ENCODE measurements at places on chromosomes 7 and 10.

- DNase-seq: no peak
Observed at GRCh38 chr10:91875779-91876178, 33.5 kb downstream of the FGFBP3 start.

DNA sequence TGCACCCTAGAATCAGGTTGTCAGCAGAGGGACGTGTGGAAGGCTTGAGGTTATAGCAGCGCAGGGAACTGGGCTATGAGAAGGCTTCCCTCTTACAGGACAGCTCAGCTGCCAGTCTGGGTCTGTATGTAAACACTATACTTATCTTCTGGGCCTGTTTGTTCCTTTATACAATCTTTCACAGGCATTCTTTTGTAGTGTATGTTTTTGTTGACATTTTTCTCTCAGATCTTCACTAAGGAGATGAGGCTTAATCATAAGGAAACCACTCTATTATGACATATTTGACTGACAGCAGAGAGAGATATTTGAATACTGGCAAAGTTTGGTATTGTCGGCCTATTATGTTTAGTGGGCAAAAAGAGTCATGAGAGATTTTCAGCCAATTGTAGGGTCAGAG, 929 bp downstream of the GBF1 start:
- peak; percentile 54 for DNase-seq

DNA sequence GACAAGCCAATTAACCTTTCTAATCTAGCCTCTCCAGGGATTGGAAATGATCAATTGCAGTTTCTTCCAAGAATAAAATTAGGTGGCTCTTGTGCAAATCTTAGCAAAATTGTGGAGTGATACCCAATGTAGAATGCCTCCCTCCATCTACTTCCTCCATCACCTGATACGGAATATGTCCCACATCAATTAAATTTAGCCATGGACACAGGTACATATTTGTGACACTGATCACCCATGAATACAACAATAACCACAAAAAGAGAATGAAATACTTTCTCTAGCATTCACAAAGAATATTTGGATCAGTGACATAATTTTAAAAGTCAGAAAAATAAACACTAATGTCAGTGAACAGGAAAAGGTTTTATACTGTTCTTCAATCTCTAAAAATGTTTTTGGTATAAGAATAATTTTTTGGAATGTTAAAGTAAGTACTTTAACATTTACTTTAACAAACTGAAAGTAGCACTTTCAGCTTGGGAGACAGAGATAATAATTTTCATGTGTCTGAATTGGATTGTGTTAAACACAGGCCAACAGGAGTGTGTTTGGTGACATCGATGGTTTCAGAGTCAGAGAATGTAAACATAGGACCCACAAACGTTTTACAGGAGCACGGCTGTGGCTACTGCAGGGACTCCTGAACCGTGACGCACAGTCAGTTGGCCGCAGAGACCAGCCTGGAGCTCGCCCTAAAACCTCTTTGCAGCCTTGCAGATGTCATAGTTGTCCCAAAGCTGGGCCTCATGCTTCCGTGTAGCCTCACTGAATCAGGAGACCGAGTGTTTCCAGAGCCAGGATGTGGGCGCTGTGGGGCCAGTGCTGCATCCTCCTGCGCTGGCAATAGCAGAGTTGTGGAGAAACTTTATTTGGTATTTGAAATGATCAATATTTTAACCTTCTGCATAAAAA, 7.2 kb downstream of the RBM20 start:
- DNase-seq: no peak

GRCh38 chr7:4613846-4614548, 68.1 kb upstream of the FOXK1 start:
- no peak for DNase-seq

GRCh38 chr7:74271742-74272141, 17.5 kb upstream of the CLIP2 start:
- no peak for DNase-seq

DNA sequence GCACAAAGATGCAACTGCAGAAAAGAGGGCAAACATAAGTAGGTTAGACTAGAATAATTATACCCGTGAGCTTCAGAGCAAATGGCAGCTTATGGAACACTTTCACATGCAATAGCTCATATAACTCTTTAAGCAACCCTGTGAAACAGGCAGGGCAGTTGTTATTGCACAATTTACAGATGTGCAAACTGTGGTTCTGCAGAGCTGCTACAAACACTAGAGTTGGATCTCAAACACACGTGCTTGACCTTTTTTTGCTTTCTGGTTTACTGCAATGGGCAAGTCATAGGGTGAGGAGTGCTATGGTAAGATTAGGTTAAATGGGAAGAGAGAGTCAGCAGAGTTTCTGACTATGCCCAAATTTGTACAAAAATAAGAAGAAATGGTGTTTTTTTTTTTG, 610.8 kb downstream of the GATA3 start:
- no peak for DNase-seq

GRCh38 chr7:139613971-139614411, 90.5 kb downstream of the CLEC2L start:
- no peak for DNase-seq

DNA sequence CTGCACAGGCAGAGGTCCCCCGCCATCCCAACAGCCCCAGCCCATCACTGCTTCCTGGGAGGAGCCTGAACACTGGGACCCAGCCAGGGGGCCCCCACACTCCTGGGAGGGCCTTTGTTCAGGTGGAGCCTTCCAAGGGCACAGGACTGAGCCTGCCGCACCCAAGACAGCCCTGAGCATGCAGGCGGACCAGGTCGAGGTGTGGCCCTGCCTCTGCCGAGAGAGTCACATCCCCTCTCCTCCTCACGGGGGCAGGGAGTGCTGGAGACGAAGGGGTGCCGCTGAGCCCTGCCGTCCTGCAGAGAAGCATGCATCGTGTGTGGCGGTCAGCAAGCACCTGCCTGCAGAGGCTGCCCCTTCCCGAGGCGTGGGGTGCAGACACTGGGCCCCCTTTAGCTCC, 7.3 kb upstream of the MAFK start:
- DNase-seq: no peak

- no peak for DNase-seq
Observed at GRCh38 chr7:98287486-98287959, 6.0 kb downstream of the BRI3 start.

DNA sequence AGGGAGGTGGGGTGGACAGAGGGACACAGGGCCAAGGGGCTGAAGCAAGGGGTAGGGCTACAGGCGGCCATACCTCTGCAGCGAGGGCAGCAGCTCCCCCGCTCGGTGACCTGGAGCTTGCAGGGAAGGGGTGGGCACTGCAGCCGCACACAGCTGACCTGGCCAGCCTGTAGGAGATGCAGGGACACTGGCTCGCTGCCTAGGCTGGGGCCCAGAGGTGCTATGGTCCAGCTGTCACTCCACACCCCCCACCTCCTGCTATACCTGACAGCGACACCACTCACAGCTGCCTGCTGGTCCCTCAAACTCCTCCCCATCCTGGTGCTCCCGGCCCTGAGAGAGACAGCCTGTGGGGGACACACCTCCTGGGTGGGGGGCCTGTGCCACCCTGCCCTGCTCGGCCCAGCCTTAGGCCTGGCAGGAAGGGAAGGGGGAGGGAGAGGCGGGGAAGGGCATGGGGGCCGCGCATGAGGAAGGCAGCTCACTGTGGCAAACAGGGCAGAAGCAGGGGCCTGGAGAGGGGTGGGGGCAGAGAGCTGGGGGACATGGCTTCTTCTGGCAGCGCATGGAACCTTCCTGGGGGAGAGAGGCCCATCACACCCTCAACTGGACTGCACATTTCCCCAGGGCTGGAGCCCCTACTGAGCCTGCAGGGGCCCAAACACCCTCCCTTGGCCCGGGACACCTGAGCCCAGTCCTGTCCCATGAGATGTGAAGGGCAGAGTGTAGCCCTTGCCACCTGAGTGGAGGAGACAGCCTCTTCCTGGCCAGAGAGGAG, 23.9 kb downstream of the ATP6V1F start:
- no peak for DNase-seq

DNA sequence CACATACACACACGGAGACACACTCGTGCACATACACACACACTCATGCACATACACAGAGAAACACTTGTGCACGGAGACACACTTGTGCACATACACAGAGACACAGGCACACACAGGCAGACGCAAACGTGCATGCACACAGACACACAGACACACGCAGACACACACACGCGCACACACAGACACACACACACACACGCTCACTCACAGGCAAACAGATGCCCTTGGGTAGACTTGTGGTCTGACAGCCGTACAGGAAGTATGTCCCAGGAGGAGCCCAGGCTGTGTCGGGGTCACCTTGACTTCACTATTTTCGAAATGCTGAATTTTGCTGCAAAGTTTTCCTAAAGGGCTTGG, 538.0 kb downstream of the DNAJB6 start:
- DNase-seq: no peak

GRCh38 chr10:103111918-103112877, 80.9 kb downstream of the NT5C2 start:
- DNase-seq: no peak

DNA sequence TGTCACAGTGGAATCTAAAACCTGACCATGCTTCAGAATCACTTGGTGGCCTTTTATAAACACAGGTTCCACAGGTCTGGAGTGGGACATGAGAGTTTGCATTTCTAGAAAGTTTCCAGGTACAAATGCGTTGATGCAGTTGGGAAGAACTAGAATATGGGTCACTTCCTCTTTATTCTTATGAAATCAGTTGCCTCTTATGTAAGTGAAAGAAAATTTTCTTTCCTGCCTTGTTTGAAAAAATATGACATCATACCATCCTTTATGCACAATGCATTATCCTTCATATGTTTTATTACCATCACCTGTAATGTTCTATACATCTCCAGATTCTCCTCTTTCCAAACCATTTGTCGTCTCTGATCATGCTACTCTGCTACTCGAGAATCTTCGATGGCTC, 44.0 kb downstream of the PLXNA4 start:
- peak; percentile 46 for DNase-seq

- DNase-seq: no peak
Observed at GRCh38 chr7:36011588-36011965, 141.5 kb upstream of the EEPD1 start.

- peak; percentile 100 for DNase-seq
Observed at GRCh38 chr10:73908853-73909539, 1.9 kb upstream of the PLAU start.

DNA sequence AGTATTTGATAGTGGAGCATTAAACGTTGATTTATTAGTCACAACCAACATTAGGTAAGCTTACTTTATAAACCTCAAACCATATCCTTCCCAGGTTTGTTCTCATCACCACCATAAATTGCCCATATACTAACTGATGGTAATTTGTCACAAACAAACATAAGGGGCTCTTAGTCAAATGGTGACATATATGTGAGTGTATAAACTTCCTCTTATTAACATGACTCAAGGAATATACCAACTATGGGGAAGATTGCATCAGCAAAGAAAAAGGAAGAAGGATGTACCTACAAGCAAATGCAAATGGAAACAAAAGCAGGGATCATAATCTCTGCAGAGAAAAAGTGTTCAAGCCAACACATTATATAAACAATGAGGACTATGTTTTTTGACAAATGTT, 418.2 kb upstream of the AKR1E2 start:
- peak; percentile 94 for DNase-seq

- no peak for DNase-seq
Observed at GRCh38 chr10:32940321-32941301, 17.4 kb downstream of the ITGB1 start.

- DNase-seq: no peak
Observed at GRCh38 chr10:114663626-114664025, 5.6 kb upstream of the ABLIM1 start.

GRCh38 chr10:133339708-133340380, 3.1 kb upstream of the CALY start:
- DNase-seq: no peak

- peak; percentile 7 for DNase-seq
Observed at GRCh38 chr7:117269417-117269816, 53.4 kb downstream of the WNT2 start.

DNA sequence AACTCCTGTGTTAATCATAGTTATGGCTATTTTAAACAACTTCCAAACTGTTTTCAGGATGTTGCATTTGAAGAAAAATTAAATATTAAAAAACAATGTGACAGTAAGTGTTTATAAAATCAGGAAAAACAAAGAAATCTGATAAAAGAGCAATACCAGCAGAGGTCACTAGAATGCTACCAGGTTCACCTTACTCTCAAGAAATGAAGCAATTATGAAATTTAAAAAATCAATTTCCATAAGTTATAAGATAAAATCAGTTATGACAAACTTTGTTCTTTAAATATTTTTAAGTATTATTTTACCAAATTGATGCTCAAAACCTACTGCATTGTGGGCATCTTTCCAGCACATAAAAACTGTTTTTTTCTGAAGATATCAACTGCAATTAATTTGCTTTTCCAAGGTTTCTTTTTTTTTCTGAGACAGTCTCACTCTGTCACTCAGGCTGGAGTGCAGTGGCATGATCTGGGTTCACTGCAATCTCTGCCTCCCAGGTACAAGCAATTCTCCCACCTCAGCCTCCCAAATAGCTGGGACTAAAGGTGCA, 50.7 kb upstream of the RHEB start:
- DNase-seq: peak; percentile 20

GRCh38 chr10:121865554-121865953, 62.3 kb downstream of the ATE1 start:
- no peak for DNase-seq

DNA sequence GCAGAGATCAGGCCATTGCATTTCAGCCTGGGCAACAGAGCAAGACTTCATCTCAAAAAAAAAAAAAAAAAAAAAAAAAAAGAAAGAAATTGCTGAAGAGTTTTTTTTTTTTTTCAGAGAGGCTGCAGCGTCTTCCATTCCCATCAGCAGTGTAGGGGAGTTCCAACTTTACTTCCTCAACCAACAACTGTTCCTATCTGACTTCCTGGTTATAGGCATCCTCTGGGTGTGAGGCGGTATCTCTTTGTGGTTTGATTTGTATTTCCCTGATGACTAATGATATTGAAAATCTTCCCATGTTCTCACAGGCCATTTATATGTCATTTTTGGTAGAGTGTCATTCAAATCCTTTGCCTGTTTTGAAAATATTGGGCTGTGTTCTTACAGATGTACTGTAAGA, 40.2 kb downstream of the PRTFDC1 start:
- peak; percentile 91 for DNase-seq

GRCh38 chr7:47404010-47404409, 177.9 kb downstream of the TNS3 start:
- DNase-seq: peak; percentile 50

GRCh38 chr7:153258686-153259085, 499.1 kb downstream of the ACTR3B start:
- no peak for DNase-seq

DNA sequence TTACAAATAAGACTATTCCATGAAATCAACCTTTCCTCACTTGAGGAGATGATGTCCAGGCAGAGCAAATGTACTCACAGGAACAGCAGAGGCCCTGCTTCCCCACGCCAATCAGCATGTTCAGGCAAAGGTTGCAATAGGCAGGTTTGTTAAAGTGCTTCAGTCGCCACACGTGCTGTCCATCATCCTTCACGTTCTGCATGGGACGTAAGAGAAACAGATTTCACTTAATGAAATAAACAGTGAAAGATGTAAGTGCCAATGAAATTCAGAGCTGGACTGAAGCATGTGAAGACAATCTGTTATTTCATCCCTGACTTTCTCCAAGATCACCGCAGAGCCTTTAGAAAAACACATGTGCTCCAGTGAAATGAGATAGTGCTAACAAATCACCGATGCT, 217.4 kb downstream of the DGKB start:
- DNase-seq: no peak

GRCh38 chr7:132836746-132837145, 245.1 kb downstream of the CHCHD3 start:
- peak; percentile 45 for DNase-seq

Measured in suppressor macrophage treated with lipopolysaccharide for 1 hour (primary cell).